ENCODE measurements at places on chromosomes 2 and 18.

GRCh38 chr2:172533687-172534086, 22.2 kb upstream of the PDK1 start:
- DNase-seq, result no peak

- DNase-seq, result no peak
Observed at GRCh38 chr2:216713691-216714336, 18.5 kb upstream of the IGFBP5 start.

DNA sequence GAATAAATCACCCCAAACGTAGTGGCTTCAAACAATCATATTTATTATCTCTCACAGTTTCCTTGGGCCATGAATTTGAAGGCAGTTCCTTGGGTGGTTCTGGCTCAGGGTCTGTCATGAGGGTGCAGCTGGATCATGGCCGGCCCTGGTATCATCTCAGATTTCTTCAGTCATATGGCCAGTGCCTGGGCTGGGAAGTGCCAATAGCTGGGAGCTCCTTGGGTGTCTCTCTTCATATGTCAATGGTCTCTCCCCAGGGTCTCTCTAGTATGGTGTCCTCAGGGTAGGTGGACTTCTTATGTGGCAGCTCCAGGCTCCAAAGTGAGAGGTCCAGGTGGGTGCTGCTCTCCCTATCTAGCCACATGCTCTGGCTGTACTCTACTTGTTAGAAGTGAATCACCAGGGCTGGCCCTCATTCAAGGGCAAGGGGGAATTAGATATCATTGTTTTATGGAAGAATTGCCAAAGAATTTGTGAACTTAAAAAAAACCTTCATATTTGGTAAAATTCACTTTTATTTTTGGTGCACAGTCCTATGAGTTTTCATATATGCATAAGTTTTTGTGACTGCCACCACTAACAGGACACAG, 15.4 kb downstream of the FHOD3 start:
- DNase-seq, result no peak

DNA sequence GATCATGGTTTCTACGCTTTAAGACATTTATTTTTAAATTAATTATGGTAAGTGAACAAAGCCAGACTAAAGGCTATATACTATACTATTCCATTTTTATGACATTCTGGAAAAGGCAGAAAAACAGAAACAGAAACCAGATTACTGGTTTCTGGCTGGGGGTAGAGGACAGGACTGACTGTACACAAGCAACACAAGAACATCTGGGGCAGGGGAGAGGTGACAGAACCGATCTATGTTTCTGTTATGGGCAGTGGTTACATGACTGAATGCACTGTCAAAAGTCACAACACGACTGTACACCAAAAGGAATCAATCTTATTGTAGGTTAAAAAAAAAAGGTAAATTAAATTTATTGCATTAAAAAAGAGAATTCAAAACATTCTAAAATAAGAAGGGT, 64.7 kb downstream of the PTPN2 start:
- no peak for DNase-seq

Measured in activated T-cell treated with anti-CD3 and anti-CD28 coated beads for 4 hours (primary cell).